ENCODE measurements at places on chromosomes 5 and 9. TPM values are rescaled to one million over a fixed set of nuclear protein-coding genes. Genes with fewer than 3 reads are reported as not detected.

DNA sequence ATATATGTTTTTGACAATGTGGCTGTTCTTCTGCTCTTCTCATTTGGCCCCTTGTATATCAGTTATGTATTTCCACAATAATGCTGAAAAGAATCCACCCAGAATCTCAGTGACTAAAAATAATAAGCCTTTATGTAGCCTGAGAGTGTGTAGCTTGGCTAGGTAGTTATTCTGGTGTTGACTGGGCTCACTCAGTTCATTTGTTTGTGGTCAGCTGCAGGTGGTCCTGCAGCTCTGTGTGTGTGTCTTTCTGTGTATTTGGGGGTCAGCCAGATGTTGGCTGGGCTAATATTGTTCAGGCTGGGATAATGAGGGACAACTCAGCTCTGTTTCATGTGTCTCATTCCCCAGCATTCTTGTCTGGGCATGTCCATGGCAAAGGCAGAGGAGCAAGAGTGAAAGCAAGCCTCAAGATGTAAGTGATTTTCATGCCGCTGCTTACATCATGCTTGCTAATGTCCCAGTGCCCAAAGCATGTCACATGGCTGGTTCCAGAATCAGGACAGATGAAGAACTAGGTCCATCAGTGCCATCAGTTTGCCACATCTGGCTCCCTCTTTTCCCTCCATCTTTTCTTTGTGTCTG lies 162.8 kb downstream of the KCTD16 start:
- no peak for DNase-seq

- DNase-seq = no peak
These were observed 59.4 kb downstream of the ANKH start for GRCh38 chr5:14812166-14812565.

GRCh38 chr9:29208670-29209069 lies 1635.4 kb upstream of the C9orf72 start:
- no peak for DNase-seq

- no peak for DNase-seq
These were observed at the start of gene SMIM33 for GRCh38 chr5:139470821-139471300. Gene SMIM33 (plus strand): TSS chr5:139471004. CDS start chr5:139471122, 118 bp downstream.

DNA sequence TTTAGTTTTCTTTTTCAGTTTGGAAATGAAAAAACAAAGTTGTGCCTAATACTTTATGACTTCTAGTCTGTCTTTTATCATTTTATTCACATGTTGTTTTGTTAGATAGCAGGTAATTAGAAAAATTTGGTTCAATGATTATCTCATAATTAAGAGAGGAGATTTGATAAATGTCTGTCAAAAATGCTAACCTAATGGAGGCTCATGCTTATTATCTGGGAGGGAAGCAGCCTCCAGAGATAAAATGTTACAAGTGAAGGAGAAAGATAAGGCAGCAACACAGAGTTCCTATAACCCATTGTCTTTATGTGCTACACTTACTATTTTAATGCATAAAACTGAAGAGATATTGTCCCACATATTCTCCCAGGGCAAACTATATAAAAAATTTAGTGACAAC lies 53.5 kb downstream of the SLC27A6 start:
- no peak for DNase-seq

DNA sequence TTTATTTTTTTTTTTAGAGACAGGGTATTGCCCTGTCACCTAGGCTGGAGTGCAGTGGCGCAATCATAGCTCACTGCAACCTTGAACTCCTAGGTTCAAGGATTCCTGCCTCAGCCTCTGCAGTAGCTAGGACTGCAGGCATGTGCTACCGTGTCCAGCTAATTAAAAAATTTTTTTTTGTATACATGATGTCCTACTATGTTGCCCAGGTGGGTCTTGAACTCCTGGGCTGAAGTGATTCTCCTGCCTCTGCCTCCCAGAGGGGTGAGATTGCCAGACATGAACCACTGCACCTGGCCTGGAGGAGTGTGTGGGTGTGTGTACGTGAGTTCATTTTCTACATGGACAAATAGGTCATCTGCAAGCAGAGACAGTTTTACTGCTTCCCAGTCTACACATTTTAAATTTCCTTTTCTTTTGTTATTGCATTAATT lies 33.8 kb downstream of the JMY start:
- no peak for DNase-seq

DNA sequence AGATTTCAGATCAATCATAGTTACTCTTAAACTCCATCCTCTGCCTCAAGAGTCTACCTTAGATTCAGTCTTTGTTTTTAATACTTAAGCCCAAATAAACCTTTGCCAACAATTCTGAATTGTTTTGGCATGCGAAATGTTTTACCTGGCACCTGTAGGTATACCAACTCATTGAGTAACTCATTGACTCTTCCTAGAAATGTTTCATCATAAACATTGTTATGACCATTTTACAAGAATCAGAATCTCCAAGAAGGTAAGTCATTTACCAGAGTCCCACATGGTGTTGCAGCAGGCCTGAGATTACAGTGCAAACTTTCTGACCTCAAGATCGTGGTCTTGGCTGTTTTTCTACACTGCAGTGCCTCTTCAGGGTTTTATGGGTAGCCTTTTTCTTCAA lies 750.4 kb downstream of the BRINP1 start:
- no peak for DNase-seq

DNA sequence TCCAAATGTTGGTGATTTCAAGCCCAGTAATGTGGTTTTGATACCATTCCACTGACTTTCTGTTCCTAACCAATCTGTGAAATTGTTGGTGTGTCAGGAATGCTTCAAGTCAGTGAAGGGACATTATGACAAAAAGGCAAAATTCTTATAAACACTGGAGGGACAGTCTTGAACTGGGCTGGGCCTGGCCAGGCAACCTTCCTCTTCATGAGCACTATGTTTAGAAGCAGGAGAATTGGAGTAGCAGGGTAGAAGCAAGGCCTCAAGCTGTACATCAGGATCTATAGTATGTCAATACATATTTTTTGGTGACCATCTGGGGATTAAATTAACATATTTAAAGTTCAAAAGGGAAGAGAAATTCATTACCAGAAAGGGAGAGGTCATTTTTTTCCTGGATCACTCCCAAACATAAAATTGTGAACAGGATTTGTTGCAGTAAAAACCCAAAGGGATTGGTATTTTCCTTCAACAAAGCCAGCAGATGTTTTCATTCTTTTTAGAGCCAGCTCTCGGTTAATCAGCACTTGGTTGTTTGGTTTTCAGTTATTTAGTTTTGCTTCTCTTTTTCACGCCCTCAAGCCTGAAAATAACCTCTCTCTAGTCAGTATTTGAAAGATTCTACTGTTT lies 77.9 kb upstream of the PIK3R1 start:
- DNase-seq = no peak

DNA sequence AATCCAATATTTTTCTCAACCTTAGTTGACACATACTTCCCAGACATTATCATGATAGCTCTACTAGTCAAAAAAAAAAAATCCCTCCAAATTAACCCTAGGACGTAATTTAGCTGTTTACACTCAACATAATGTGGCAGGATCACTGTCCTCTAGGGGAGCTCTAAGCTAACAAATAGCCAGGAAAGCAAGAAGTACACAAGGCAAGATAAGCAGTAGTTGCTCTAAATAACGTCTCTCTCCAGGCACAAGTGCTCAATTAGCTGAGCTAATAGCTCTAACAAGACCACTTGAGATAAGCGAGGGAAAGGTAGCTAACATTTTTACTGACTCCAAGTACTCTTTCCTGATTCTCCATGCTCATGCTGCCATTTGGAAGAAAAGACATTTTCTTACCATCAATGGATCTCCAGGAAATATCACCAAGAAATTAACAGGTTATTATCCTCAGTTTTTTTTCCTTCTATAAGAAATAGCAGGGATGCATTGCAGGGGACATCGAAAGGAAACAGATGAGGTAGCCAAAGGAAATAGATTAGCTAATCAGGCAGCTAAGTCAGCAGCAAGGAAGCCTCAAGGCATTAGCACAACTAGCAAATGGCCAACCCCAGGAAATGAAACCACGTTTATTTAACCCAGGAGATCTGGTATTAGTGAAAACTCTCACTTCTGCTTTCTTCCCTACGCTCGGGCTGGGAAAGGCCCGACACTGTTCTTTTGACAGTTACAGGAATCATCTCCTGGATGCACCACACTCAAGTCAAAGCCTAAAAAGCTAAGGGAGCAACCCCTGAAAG lies 614.1 kb downstream of the PTPRD start:
- peak; percentile 86 for DNase-seq

DNA sequence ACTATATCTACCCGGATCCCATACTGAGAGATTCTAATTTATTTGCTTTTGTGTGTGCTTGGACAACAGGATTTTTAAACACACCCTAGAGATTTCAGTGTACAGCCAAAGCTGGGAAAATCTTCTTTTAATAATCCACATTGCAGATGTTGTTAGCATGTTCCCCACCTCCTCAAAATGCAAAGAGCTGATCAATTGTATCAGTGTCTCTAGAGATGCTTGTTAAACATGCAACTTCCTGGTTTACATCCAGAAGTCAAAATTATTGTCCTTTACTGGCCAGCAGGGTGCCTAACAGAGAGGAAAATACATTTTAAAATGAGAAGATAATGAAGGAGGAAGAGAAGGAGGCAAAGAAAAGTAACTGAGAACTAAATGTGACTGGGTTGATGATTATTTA lies 793.3 kb downstream of the SEMA5A start:
- no peak for DNase-seq

GRCh38 chr5:107558823-107559375 lies 111.8 kb downstream of the EFNA5 start:
- DNase-seq = no peak

GRCh38 chr9:4844056-4844838 lies 51.5 kb downstream of the RCL1 start:
- DNase-seq = no peak

DNA sequence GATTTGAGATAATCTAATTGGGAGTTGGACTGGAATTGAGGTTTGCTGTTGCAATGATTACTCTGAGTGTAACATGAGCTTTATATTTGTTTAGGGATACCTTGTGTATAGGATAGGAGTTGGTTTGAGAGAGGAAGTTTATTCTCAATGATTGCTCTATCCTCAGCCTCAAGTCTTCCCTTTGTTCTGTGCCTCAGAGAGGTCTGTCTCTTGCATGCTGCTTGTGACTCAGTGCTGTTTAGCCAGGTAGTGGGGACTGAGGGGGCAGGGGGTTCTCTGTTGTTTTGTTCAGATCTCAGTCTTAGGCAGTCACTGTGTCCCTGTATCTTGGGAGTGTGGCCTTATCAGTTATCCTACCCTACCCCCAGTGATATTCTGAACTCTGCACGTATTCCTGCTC lies 192.1 kb downstream of the SPATA31D1 start:
- DNase-seq = no peak

DNA sequence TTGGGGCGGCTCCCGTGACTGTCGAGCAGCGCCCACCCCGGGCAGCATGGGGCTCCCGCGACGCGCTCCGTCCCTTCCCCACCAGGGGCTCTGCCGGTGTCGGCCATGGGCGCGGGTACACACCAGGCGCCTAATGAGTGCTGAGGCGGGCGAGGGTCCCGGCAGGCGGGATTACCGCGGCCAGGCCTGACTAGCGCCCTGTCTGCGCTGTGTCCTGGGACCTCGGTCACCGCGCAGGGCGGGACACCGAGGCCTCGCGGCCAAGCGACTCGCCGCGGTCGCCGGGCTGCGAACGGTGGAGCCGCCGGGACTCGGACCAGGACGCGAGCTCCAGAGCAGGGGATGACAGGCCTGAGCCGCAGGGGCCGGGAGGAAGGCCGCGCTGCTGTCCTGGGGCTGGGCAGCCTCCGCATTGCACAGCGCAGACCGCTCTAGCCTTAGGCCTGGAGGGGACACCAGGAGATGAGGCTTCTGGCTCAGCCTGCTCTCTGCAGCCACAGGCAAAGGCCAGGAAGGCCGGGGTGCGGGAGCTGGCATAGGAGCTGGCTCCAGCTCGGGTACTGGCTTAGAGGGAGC lies 14.1 kb downstream of the LCN10 start:
- DNase-seq = peak; percentile 47

DNA sequence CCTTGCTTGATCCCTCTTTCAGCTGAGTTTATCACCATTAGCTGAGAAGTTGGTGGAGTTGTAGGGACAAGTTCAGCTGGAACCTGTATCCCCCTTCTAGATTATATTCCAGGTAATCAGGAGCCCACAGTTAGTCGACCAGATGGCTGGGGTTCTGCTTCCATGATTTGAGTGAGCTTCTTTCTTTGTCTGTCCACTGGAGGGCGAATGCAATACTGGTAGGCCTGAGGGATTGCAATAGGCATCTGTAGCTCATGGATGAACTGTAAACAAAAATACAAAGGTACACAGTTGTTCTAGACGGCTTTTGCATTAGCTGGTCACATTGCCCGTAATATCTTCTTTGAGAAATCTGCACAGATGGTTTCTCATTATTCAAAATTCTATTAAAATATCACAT lies 88.9 kb downstream of the PCSK5 start:
- DNase-seq = no peak

DNA sequence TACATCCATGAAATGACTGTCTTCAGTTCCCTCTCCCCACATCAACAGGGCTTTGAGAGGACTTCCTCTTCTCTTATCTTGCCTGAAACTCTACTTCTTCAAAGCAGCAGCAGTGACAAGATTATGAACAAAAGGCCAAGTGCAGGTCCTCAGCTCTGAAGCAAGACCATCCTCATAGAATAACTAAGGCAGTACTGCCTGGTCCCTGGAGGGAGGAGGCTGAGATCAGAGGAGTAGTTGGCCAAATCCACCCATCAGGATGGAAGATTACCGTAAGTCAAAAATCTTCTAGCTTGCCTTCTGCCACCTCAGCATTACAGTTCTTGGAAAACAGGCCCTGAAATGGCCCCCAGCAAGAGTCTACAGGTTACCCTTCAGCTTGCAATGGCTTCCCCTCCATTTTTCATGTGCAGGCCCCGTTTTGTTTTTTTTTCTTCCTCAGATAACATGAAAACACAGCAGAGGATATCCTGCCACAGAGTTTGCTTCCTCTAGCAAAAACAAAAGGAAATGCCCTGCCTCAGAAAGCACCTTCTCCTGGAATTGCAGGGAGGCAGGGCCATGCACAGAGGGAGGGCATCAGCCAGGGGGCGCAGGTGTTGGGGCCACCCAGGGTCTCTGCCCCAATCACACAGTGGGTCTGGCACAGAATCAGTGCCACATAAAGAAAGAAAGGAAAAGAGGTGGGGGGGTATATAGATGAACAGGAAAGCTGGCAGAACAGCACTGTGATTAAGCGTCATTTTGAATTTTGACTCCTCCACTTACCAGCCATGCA lies 40.0 kb downstream of the KLHL3 start:
- peak; percentile 98 for DNase-seq

GRCh38 chr9:81635521-81636254 lies 53.7 kb downstream of the TLE1 start:
- no peak for DNase-seq

GRCh38 chr9:124621371-124622328 lies 114.5 kb upstream of the NR5A1 start:
- no peak for DNase-seq

DNA sequence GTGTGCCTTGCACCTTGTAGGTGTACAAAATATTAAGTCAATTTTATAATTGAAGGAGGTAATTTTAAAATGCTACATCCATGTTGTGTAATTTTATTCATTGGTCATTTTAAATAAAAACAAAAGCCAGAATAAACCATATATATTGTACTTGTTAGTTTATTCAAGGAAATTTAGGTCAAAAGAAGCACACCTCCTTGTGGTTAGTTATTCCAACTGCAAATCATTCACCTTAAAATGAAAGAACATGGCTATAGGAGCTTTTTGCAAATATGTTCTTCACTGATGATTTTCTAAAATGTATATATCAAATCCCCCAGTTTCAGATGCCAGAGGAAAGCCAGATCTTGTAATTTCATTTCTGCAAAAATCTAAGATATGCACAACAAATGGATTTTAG lies 5.4 kb upstream of the MOCS2 start:
- DNase-seq = peak; percentile 51

HMHB1 gene
- not detected for total RNA-seq

MARVELD2 gene
- total RNA-seq = 7.1 TPM

PCDHA11 gene
- total RNA-seq = 0.12 TPM

PCDHGB3 gene
- 1.7 TPM for total RNA-seq

CRB2 gene
- total RNA-seq = not detected

DMGDH gene
- not detected for total RNA-seq

PTGDS gene
- not detected for total RNA-seq

C1QTNF2 gene
- total RNA-seq = not detected

IFNA21 gene
- total RNA-seq = not detected
